ENCODE measurements at places on chromosomes 6 and 20.

- no peak for DNase-seq
Measured at GRCh38 chr6:35147026-35147425, 5.9 kb upstream of the TCP11 start.

GRCh38 chr6:157020881-157021343 is 243.7 kb downstream of the ARID1B start:
- DNase-seq = peak; percentile 52

GRCh38 chr6:91080871-91081270 is 494.0 kb upstream of the MAP3K7 start:
- no peak for DNase-seq

GRCh38 chr6:130677766-130678165 is 149.4 kb upstream of the SMLR1 start:
- DNase-seq = no peak

DNA sequence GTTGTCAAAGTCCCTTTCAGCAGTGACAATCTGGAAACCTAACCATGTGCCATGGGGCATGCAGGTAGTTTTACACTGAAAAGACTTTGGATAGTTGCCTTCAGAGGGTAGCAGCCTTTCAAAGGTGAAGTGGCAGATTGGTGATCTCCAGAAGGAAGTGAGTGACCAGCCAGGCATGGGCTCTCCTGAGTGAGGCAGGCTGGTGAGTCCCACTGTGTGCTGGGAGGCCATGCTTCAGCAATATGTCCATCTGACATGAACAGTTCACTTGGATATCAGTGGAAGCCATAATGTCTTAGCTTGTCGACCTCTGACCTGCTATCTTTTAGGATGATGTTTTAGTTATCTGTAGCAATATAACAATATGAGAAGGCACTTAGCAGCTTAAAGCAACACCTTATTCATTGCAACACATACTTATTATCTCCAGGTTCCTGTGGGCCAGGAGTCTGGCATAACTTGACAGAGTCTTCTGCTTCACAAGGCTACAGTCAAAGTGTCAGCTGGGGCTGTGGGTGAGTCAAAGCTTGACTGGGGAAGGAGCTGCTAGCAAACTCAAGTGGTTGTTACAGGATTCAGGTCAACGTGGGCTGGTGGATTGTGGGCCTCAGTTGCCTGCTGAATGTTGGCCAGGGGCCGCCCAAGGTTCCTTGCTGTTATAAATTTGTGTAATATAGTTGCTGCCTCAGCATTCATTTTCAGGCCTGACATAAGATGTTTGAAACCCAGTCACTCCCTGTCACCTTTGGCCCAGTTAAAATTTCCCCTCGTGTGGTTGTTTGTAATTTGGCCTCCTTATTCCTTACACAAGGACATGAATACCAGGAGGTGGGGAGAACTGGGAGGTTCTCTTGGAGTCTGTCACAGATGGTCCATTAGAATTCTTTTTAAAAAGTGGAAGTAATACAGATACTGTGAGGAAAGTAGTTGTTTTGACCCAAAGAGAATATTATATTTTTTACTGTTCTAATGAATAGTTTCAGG is 100.2 kb downstream of the UST start:
- DNase-seq = no peak

DNA sequence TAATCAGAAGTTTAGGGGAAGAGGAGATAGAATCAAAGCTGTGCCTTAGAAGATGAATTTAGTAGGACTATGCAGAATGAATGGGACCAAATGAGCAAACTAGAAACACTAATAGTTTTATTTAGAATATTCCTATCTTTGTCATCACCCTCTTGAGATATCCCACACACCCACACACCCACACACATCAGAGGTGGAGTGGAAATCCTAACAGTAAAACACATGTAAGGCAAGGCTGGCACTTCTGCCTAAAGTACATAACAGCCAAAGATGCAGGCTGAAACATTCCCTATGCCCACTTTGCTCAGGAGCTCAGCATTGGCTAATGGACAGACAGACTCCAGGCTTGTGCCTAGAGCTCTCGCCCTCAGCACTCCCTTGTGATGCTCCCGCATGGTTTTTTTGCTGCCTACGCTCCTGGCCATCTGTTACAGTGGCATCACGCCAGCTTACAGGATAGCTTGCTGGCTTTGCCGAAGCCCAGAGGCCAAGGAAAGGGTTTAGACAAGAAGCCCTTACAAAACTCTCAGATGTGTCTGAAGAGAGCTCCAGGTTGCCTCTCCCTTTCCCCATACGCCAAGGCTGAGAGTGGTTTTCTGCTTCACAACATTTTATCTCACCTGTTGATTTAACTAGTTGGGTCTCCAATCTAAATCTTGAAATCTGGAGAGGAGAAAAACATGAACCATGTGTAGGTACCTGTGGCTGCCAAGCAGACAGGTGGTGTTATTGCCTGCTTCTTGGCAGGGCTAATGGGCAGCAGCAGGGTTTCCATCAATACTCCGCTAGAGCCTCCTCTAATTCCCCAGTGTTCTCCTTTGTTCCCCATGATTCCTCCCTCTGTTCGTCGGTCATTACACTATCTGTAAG is 282.6 kb upstream of the ID4 start:
- DNase-seq = no peak

- peak; percentile 26 for DNase-seq
Measured at GRCh38 chr6:22101163-22101562, 195.7 kb downstream of the PRL start.

All from astrocyte (in vitro differentiated cells and primary cell).